ENCODE measurements at places on chromosomes 7 and 10.

DNA sequence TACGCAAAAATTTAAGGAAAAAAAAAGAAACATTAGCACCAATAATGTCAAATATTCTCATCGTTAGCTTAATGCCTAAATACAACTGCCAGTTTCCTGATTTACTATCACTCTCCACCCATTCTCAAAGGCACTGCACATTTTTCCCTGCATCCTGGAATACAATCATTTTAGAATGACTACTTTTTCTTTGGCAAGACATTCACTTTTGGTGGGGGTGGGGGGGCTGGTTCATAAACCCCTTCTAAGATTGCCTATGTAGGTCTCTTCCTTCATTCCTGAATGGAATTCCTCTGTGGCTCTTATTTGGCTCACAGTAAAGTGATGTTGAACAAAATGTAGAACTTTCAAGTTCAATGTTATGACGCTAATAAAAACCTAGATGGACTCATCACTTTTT, 74.3 kb downstream of the RNLS start:
- DNase-seq, result no peak

DNA sequence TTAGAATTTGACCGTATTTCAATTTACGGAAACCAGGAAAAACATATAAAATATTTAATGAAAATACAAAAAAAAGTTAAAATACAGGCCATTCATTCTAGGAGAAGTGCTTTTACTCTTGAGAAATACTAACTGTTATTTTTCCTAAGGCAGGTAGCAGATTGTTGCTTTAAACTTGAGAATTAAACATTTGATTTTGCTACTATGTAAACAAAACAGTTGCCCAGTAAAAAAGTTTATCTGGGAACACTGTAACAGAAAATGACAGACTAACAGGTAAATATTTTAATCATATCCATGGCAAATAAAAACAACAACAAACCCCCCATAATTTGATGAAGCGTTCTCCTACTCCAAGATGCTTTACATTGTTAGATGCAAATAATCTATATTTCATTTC, 350.5 kb downstream of the CRPPA start:
- DNase-seq, result no peak

GRCh38 chr7:139916717-139917395, 87.8 kb downstream of the TBXAS1 start:
- no peak for DNase-seq

DNA sequence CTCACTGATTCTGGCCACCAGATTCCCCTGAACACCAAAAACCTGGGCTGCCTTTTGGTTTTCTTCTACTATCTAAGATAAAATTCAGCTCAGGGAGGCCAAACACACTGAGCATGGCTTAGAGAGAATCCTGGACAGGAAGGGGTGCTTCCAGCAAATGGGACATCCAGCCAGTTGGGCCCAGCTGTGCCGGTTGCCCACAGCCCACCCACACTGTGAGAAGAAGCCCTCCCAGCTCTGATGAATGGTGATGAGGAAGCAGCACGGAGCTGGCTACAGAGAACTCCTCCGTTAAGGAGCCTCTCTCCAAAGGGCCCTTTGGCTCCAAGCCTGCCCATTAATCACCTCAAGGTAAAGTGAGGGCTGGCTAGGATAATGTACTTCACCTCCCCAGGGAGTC, 15.9 kb downstream of the LRRC18 start:
- DNase-seq, result no peak

DNA sequence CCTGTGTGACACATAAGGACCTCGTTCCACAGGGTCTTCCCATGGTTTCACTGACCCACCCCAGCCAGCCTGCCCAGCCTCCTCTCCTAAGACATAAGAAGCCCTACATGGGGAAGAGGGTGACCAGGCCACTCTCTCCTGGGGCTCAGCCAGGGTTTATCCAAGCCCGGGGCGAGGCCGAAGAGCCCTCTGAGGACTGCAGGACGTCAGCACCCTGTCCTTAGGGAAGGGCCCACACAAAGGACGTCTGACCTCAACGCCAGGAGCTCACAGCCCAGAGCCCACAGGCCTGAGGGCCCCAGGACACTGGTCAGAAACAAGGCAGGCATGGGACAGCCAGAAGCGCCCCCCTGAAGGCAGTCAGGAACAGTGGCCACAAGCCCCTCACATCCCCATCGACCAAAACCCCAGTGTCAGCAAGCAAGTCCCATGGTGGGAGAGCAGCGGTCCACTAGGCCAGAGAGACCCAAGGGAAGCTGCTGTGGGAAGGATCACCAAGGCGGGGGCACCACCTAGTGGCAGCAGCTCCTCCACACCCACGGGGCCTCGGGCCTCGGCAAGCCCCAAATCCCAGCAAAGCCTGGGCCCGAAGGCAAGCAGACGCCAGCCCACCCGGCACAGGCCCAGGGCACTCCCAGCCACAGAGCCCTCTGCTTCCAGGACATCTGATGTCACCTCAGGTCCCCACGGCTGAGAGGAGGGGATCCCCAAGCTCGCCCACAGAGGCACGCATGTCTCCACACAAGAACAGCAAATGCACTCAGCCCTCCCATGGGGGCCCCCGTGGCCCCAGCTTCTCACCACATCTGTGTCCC, 23.4 kb downstream of the MAD1L1 start:
- no peak for DNase-seq

DNA sequence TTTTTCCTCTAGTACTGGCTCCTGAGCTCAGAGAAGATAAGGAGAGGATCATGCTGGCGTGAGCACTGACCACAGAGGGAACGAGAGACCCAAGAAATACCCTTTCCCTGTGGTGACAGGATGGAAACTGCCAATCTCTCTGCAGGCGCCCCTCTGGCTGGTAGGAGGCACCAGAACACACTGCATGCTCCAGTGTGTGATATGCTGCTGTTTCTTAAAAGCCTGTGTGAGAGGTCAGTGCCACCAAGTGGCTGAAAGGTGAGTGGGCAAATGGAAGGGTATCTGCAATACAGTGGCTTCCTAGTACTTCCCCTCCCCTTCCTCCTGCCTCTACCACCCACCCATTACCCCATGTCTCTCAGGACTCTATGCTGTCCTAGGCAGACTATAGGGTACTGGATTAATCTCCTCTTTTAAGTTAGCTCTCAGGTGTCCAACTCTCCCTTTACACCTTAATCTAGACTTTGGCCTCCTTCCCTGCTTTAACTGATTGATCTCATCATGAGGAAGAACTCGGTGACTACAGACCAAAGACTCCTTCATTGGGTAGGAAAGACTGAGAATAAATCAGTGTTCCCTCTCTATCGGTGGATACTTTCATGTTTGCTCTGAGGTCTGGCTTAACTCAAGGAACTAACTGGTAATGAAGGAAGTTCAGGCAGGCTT, 283.6 kb downstream of the ADRA2A start:
- no peak for DNase-seq

- DNase-seq, result no peak
Observed at GRCh38 chr7:5426226-5426475, 2.5 kb upstream of the TNRC18 start.

DNA sequence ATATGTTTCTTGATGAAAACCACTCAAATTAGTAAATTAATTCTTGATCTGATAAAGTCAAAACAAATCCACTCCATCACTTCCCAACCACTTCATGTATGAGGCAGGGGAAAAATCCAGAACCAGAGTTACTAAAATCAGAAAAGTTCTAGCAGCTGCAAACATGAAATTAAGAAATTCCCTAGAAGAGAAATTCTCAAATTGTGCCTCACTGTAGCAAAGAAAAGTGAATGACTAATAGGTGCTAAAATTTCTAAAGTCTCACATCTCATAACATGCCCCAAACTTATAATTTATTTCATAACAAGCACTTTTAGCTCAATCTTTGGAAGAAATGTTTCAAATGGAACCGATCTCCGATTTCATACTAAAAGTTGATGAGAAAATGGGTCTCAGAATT, 345.0 kb upstream of the AOAH start:
- DNase-seq, result no peak

DNA sequence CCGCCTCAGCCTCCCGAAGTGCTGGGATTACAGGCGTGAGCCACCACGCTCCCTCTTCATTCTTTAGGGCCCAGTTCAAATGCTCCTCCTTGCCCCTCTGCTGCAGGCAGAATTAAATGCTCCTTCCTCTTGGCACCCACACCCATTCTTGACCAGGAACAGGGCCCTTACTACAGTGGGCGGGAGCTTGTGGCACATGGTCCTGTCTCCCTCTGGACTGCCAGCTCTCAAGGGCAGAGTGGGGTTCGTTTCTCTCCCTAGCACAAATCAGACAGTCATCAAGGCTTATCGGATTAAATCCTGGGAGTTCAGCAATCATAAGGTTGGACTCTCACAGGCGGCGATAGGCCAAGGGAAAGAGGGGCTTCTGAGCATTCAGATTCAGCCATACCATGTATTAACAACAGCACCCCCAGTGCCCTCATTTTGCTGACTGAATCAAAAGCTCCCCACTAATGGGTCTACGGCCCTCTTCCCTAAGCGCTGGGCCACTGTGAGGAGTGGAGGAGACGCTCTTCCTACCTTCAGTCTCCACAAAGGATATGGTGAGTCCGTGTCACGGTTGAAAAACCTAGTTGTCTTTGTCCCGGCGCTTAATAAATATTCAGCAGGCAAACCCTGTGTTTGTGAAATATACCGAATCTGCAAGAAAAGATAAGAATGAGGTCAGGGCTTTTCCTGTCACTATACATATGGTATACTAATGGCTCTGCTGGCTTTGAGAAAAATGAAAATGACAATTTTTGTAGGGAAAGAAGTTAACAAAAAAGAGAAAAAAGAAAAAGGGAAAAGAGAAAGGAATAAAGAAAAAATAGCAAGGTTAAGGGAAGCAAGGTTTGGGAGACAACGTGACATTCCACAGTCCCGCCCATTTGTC, 107.4 kb downstream of the CLEC2L start:
- DNase-seq, result no peak

GRCh38 chr7:51077987-51078370, 238.6 kb downstream of the COBL start:
- no peak for DNase-seq

DNA sequence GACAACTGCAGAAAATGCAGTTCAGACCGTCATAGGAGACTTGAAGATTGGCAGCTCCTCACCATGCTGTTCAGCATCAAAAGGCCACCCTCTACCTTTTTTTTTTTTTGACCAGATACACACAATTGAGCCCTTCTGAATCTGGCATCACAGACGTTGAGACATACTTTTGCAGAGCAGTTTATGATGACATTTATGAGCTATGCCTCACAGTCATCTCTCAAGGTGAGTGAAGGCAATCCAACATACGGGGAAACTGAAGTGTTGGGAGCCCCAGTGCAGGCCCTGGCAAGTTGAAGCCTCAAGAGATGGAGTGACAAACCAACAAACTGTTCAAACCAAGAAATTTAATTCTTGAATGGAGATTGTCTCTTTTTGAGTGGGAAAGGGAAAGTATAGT, 83.6 kb upstream of the DLX6 start:
- DNase-seq, result no peak

DNA sequence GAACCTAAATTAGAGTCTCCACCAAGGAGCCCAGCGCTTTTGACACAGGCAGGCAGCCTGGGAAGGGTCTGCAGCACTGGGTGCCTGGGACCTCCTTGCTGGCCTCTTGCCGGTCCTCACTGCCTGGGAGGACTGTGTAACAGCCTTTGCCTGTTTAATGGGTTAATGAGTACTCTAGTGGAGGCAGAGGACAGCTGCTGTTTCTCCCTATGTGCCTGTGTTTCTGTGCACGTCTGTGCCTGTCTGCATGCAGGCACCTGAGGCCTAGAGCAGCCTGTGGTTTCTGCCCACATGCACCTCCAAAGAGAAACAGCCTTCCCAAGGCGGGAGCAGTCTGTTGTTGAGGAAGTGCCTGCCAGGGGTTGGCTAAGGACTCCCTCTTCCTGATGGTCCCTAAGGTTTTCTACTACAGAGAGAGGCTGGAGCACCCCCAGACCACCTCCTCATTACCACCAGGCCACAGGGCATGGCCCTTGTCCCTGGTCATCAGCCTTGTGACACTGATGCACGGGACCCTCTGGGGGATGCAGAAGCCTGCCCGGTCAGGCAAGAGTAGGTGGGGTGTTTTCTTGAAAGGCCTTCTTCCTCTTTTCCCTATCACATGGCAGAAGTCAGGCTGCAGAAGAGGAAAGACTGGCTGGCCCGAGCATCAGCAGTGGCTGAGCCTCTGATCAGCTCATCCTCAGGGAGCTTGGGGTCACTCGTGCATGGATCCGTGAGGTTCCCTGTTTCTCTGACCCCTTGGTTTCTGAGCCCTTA, 14.2 kb downstream of the SLC29A3 start:
- DNase-seq, result no peak

DNA sequence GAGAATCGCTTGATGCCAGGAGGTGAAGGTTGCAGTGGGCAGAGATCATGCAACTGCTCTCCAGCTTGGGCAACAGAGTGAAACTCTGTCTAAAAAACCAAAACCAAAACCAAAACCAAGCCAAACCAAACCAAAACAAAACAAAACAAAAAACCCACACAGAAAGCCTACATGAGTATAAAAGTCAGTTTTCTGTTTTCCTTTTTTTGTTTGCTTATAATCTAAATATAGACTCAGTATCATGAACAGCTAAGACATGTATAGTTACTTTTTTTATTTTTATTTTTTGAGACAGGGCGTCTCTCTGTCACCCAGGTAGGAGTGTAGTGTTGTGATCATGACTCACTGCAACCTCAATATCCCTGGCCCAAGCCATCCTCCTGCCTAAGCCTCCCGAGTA, 16.8 kb upstream of the MTPN start:
- no peak for DNase-seq

GRCh38 chr7:1979591-1980560, 252.9 kb downstream of the MAD1L1 start:
- DNase-seq, result no peak

GRCh38 chr10:32489901-32490300, 44.0 kb downstream of the CCDC7 start:
- DNase-seq, result no peak

GRCh38 chr10:70147259-70147625, 742 bp upstream of the TYSND1 start:
- no peak for DNase-seq

- DNase-seq, result no peak
Observed at GRCh38 chr7:156524818-156525597, 115.6 kb upstream of the RNF32 start.

DNA sequence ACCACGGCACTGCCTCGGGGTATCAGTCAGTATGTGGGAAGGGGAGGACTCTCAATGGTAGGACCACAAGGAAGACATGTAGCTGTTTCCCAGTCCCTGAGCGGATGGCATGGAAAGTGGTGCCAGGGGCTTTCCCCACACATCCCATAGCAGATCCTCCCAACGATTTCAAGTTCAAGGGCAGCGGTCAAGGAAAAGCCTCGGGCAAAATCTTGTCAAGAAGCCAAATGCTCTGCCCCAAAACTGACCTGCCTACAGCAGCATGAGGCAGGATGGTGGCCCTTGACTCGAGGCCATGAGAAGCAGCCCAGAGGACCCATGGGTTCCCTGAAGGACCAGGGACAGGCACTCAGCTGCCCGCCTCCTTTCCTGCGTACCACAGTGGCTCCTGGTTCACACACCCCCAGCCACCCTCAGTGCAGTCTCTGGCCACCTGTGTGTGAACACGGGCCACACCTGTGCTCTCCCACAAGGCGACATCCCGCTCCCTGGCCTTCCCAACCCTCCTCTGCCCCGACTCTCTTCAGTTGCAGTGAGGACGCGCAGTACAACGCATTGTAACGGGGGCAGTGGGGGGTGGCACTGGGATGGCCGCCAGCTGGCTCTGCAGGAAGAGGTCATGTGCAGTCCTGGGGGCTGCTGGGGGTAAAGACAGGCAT, 43.6 kb downstream of the CTBP2 start:
- no peak for DNase-seq

Measured in AG04449 (cell line).